Daoy (cell line): ENCODE measurements at places on chromosomes 2 and 18. TPM values are rescaled to one million over a fixed set of nuclear protein-coding genes. Genes with fewer than 3 reads are reported as not detected.

Gene GAD1
- total RNA-seq, result 8.6 and 11.7 TPM in 2 replicates

Gene SYT4
- total RNA-seq, result not detected in 2 replicates

GRCh38 chr2:80378-80777, 34.1 kb upstream of the FAM110C start:
- DNase-seq, result no peak

- peak; percentile 32 for DNase-seq
Measured at GRCh38 chr2:68458981-68459380, 8.1 kb downstream of the FBXO48 start.

DNA sequence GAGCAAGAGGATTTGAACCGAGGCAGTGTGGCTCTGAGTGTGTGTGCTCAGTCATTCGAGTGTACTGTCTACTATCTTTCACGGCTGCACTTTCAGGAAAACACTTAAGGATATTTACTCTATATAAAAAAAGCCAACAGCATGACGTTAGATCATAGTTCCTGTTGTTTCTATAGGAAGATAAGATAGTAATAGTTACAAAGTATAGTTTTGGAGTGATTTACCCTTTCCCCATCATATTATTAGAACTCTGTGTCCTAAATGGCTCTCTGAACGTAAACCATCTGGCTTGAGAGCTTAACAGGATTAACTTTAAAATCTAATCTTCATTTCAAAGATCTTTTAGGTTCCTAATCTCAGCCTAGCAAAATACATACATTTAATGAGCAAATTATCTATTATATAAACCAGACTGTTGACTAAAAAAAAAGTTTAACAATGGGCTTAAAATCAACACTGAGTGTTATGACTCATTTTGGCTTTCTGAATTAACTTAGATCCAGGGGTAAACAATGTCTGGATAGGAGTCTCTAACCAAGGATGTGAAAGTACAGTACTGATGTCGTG, 150.3 kb upstream of the DNMT3A start:
- peak; percentile 27 for DNase-seq

DNA sequence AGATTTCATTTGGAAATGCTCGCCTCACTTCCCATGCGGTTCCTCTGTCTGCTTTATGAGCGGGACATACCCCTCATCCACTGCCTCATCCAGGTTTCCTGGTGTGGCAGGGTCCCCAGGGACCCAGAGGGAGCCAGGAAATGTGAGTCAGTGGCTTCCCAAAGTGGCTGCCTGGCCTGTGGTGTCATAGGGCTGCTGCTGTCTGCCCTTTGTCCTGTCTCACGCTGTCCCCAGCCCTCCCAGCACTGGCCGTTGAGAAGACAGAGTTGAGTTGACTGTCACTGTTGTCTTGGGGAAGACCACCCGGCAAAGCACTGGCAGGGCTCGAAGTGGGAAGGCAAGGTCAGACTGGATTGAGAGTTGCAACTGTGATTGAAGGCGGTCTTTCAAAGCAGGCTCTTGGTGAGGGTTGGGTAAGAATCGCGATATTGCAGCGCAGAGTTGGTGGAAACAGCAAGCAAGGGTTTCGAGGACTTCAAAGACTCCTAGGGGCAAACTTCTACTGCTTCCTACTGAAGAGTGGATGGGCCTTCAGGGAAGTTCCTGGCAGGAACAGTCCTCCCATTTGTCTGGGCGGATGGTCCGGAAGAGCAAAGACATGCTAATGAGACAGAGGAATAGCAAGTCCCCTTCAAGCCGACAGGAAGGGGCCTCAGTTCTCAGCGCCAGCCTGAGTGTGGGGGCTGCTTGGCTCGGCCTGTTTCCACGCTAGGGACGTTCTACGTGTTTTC, 33.9 kb downstream of the RAB31 start:
- DNase-seq, result peak; percentile 80

DNA sequence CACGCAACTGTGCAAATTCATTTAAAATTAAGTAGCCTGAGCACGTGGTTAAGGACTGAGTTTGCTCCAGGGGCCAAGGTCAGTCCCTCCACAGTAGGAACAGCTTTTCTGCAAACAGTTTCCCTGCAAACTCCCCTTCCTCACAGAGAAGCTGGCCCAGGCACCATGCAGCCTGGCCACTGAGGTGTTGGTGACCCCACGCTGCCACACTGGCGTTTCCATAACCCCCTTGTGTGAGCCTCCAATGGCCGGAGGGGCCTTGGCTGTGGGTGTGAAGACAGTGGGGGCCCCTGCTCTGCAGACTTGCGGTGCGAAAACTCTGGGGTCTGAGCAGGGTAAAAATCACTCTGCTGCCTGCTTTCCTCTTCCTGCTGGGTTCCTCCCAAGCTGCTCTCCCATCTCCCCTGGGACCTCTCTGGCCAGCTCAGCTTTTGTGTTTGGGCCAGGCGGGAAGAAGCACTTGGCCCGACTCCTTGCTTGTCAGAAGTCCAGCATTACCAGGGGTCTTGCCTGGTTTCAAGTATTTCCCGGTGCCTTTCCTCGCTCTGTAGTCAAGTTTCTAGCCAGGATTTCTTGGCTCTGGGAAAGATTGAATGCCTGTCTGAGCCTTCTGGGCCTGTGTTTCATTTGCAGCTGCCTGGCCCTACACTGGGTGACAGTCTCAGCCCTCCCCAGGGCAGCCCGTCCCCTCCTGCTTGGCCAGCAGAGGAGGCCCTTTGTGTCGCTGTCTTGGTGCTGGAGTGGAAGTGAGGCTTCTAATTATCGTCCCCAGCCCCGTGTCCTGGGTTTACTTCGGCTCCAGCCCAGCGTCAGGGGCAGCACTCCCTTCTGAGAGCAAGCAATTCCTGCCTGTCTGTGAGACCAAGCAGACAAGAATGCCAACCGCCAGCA, 131.4 kb upstream of the SLC1A4 start:
- peak; percentile 67 for DNase-seq

- DNase-seq, result no peak
Measured at GRCh38 chr2:235390816-235391194, 103.0 kb upstream of the AGAP1 start.

- DNase-seq, result peak; percentile 61
Measured at GRCh38 chr18:73679941-73680712, 467.5 kb downstream of the FBXO15 start.

DNA sequence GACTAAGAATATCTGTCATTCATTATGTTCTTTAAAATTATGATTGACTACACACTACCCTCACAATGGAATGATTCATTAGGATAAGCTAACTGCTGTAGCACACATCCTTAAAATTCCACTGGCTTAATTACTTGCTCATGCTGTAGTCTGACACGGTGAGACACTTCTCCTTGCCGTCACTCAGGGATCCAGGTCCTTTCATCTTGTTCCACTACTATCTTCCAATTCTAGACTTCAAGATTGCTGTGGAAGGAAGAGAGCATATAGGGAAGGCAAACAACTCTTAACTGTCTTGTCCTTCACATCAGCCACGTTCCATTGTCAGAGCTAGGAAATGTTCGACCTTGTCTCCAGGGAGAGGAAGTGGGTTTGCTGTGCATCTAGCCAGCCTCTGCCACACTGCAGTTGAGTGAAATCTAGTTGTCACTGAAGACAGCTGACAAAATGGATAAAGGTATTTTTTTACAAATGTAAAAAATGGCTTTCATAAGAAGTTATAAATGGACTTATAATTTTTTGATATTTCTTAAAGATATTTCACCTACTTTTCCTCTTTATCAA, 30.1 kb downstream of the GREB1L start:
- DNase-seq, result no peak

DNA sequence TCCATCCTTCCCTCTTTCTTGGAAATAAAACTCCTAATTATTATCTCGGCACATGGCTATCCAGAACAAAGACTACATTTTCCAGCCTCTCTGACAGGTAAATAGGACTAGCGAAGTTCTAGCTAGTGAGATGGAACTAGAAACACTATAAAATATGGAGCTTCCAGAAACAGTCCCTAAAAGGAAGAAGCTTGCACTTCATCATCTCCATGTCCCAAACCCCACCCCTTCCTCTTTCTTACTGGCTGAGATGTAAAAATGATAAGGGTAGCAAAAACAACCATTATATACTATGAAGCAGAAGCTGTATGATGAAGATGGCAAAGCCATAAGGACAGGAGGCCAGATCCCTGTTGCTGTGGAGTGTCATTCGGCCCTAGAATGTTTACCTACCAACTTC, 11.7 kb upstream of the ACTR2 start:
- DNase-seq, result no peak

DNA sequence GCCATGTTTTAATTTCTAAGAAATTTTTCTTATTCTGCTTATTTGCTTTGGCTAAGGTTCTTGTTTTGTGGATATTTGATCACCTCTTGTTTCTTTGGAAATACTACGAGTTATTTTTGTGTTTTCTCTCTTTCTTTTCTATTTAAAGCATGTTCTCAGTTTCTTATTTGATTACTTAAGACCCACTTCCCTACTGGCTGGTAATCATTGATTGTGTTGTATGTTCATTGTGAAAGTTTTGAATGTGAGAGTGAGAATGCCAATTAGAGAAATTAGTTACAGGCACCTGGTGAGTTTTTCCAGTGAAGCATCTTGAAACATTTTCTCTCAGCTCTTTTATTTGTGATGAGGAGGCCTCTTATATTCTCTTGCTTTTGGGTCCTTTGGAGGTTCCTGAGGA, 226.7 kb upstream of the MC4R start:
- no peak for DNase-seq
